LHCN-M2 (cell line): ENCODE measurements at places on chromosomes 7 and 10.
A peak's percentile ranks its signal among the peaks of the same experiment; 100 is the strongest.

GRCh38 chr10:50398823-50399222, 147.5 kb upstream of the ASAH2 start:
- DNase-seq, result no peak

GRCh38 chr10:80468002-80468401, 13.9 kb downstream of the TSPAN14 start:
- no peak for DNase-seq

DNA sequence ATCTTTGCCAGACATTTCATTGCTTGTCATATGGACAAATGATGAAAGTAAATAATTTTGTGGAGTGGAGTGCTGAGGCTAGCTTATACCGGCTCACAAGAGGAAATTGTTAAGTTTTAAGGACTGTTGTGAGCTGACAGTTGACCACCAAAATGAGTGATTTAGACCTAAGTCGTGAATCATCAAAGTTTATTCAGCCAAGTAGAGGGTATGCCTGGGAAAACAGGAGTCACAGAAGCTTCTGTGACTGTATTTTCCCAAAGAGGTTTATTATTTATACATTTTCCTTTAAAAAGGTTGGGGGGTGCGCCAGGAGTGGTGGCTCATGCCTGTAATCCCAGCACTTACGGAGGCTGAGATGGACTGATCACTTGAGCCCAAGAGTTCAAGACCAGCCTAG, 21.8 kb downstream of the MRPS24 start:
- DNase-seq, result peak; percentile 73

- no peak for DNase-seq
Observed at GRCh38 chr7:95006010-95006409, 98.6 kb downstream of the PPP1R9A start.

DNA sequence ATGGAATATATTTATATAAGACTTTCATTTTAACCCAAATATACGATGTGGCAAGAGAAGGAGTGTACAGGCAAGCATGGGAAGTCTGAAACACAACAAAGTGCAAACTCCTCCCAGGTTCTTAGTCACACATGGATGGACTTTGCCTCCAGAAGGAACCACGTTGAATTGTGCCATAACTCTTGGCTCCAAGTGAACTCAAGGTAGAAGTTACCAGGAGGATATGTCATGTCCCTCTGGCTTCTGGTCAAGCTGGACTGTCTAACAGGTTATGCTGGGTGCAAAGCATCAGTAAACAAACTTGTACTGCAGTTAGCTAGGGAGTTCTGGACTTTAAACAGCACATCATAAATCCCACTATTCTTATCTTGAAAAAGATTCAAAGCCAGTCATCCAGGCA, 328.3 kb upstream of the TEX47 start:
- DNase-seq, result no peak

GRCh38 chr10:35271086-35271858, 65.0 kb upstream of the CCNY start:
- no peak for DNase-seq

GRCh38 chr10:51073453-51074237, 642 bp upstream of the PRKG1 start:
- DNase-seq, result peak; percentile 29

DNA sequence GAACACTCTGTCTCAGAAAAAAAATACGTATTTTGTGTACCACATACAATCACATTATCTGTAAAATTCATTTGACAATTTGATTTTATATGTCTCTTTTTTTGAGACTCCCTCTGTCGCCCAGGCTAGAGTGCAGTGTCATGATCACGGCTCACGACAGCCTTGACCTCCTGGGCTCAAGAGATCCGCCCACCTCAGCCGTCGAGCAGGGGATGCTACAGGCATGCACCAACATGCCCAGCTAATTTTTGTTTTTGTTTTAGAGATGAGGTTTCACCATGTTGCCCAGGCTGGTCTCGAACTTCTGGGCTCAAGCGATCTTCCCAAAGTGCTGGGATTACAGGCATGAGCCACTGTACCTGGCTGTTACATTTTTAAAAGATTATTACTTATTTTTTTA, 11.6 kb upstream of the BAZ1B start:
- DNase-seq, result no peak

DNA sequence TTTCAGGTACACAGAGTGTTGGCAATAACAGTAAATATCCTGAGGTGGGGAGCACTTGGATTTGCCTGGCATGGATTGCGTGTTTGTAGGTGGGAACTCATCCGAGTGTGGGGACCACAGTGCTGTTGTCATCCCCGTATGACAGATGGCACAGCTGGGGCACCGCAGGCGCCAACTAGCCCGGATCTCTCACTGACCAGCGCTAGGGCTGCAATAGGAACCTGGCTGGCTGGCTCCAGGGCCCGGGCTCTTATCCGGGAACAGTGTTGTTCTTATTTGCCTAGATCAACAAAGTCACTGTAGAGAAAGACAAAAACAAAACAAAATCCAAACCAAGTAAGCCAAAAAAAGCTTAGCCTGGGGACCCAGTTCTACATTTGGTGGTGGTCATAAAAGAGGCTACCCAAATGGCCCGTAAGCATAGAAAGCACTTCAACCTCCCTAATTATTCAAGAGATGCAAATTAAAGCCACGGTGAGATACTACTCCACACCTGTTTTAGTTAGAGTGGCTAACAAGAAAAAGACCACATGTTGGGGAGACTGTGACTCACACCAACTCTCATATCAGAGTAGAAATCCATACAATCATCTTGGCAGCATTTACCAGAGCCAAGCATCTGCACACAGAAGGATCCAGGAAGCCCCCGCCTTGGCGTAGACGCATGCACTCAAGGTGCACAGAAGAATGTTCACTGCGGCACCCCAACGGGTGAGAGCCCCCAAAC, 27.2 kb upstream of the PFKFB3 start:
- DNase-seq, result no peak

- DNase-seq, result no peak
Observed at GRCh38 chr7:155489158-155489840, 31.4 kb downstream of the EN2 start.

DNA sequence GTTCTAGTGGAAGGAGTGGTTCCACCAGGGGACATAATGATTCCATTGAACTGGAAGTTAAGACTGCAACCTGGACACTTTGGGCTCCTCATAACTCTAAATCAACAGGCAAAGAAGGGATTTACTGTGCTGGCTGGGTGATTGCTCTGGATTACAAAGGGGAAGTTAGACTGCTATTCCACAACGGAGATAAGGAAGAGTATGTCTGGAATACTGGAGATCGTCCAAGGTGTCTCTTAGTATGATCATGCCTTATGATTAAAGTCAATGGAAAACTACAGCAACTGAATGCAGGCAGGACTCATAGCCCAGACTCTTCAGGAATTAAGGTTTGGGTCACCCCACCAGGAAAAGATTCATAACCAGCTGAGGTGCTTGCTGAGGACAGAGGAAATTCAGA, 310.6 kb upstream of the MGMT start:
- no peak for DNase-seq

DNA sequence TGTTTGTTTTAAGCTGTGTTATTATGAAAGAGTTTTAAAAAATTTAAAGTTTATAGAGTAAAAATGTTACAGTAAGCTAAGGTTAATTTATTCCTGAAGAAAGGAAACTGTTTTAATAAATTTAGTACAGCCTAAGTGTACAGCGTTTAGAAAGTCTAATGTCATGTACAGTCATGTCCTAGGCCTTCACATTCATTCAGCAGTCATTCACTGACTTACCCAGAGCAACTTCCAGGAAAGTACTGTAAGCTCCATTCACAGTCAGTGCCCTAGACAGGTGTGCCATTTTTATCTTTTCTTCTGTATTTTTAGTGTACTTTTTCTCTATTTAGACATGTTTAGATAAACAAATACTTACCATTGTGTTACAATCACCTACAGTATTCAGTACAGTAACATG, 126.8 kb downstream of the TPK1 start:
- no peak for DNase-seq

- no peak for DNase-seq
Observed at GRCh38 chr7:21076574-21076973, 289.9 kb upstream of the SP8 start.

DNA sequence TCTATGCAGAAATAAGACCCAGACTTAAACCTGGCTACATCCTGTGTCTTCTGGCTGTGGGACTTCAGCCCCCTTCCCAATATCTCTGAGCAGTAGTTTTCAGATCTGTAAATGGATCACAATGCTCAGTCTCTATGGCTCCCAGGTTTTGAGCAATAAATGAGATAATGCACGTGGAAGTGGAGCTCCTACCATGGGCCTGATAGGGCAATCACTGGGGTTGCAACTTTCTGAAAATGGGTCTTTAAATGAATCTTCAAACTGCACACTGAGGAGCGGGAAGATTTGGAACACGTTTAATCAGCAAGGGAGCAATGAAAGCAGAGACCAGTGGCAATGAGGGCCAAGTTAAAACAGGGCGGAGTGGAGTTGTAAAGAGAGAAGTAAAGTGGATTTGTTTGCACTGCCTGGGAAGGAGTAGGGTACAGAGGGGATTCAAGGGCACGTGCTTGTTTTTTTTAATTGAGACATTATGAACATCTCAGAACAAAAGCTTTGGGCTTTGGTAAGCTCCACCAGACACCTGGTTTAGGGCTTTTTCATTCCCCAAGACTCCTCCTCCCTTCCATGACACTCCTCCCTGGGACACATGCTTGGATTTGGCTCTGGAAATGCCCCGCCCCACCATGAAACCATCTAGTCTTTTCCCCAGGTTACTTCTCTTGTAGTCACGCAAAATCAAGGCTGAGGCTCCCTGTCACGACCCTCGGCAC, 42.7 kb downstream of the PAPSS2 start:
- no peak for DNase-seq

- DNase-seq, result peak; percentile 63
Observed at GRCh38 chr10:119341459-119342301, 134.3 kb downstream of the GRK5 start.

- no peak for DNase-seq
Observed at GRCh38 chr10:45450866-45451265, 76.8 kb downstream of the ALOX5 start.

GRCh38 chr7:98836811-98837629, 32.8 kb downstream of the TMEM130 start:
- DNase-seq, result peak; percentile 42

DNA sequence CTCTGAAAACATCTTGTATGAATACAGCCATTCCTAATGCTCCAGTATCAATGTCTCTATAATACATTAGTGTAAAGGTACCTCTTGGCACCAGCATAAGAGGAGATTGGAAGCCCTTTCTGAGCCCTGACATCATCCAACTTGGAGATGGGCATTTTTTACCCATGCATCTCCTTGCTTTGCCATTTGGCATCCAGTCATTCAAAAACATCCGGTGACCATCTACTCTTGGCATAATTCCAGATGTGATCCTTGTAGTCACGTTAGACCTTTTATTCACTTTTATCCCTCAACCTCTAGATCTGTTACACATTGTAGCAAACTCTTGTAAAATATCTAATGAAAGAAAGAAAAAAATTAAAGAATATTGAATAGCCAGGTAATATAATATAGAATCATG, 17.9 kb upstream of the SGMS1 start:
- DNase-seq, result peak; percentile 45

DNA sequence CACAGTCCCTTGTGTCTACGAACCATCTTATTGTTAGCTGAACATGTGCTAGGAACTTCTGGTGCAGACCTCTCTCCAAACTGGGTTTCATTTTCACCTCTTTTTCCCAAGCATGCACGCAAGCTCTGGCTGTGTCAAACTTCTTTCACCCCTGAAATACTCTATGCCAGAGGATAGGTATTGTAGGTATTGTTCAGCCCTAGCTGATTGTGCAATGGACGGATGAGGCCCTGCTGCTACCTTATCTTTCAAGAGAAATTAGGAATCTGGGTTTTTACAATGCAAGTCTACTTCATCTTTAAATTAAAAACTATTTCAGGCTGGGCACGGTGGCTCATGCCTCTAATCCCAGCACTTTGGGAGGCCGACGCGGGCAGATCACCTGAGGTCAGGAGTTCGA, 28.3 kb upstream of the MRLN start:
- no peak for DNase-seq

DNA sequence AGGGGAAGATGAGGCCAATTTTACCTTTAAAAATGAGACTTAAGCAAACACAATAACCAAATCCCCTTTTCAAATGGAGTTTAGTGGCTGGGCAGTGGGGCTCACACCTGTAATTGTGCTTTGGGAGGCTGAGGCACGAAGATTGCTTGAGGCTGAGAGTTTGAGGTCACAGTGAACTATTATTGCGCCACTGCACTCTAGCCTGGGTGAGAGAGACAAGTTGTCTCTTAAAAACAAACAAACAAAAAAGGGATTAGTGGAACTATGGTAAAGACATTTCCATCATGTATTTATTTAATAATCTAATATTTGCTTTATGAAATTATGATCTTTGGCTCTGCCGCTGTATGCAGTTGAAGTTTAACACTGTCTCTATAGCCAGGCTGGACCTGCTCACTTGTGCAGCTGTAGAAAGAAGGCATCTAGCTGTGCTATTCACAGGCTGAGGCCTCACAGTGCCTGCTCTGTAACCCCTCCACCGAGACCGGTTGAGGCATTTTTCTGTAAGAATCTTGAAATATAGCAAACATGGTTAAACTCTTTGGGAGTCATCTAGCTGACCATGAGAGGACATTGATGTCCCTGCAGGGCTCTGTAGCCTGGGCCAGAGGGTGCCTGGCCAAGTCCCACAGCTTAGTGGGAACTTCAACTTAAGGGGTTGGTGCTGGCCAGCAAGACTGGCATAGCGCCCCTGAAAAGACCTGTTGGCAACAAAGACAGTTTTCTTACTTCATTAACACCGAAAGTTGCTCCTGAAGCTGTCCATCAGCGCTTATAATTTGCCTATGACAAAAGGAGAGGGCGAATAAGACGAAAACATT, 131.8 kb downstream of the BMPER start:
- DNase-seq, result no peak

GRCh38 chr7:155491812-155492211, 33.9 kb downstream of the EN2 start:
- no peak for DNase-seq

DNA sequence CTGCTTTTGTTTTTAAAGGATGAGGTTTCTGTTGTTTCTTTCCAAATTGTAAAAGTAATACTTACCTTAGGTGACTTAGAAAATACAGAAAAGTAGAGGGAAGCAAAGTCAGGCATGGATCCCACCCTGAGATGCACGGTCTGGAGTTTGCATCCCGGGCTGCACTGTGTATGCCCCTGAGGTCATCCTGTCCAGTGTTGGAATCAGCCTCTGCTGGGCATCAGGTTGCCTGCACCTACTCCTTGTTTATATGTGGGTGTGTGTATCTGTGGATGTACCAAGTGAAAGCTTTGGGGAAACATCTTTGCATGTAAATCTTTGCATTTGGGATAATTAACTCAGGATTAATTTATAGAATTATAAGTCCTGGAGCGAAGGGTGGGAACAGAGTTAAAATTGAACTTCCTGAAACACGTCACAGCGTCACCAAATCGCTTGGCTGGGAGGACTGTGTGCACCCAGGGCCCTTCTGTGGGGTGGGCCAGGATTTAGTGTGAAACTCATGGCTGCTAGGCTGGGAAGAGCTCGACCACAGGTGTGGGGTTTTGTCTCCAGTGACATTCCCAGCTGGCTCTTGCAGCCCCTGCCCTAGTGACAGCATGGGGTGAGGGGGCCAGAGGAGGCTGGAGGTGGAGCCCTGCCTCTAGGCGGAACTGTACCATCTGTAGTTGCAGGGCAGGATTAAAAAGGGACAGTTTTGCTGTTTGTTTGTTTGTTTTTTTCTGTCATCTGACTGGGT, 27.9 kb downstream of the GTF2IRD1 start:
- DNase-seq, result peak; percentile 31
